Foreskin fibroblast (primary cell): ENCODE measurements at places on chromosomes 5 and 9.
A peak's percentile ranks its signal among the peaks of the same experiment; 100 is the strongest.

- DNase-seq: peak; percentile 87
Measured at GRCh38 chr5:74538206-74538661, 102.3 kb downstream of the ENC1 start.

DNA sequence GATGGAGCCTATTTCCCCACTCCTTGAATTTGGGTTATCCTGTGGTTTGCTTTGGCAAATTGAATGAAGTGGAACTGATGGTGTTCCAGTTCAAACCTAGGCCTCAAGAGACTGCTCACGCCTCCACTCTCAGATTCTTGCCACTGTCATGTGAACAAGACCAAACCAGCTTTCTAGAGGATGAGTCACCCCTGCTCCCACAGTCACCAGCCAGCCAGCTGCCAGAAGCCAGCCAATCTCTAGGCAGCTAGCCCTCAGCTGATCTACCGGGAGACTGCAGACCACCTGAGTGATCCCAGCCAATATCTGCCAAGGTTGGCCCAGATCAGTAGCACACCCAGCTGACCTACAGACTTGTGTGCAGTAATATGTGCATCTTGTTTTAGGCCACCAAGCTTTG, 300.6 kb downstream of the TMEM38B start:
- no peak for DNase-seq

GRCh38 chr9:74330487-74331214, 166.5 kb upstream of the RORB start:
- peak; percentile 0 for DNase-seq

- no peak for DNase-seq
Measured at GRCh38 chr5:54093861-54094260, 216.5 kb downstream of the ARL15 start.

DNA sequence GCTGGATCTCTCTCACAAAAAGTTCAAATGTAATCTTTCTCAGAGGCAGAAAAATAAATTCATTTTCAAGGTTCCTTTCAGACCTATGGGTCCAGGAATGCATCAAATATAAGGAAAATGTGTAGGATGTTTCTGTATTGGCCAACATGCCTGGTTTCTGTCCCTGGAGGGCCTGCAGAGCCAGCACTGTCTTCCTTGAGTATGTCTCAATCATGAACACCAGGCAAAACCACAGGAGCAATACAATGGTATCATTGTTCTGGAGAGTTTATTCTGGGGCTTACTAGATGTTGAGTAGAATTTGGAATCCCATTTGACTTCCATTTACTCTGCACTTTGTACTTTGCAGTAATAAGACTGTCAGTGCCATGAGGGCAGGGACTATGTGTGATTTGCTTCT, 23.5 kb downstream of the INSYN2B start:
- DNase-seq: peak; percentile 65

GRCh38 chr9:80030801-80031200, 459.0 kb downstream of the TLE4 start:
- DNase-seq: no peak

GRCh38 chr9:96270236-96270744, 31.7 kb downstream of the HSD17B3 start:
- DNase-seq: no peak

GRCh38 chr9:97592126-97592525, 41.0 kb downstream of the TSTD2 start:
- no peak for DNase-seq

- DNase-seq: no peak
Measured at GRCh38 chr5:68436686-68437520, 221.3 kb downstream of the PIK3R1 start.

GRCh38 chr9:114504341-114505186, 709 bp downstream of the WHRN start:
- peak; percentile 18 for DNase-seq

- DNase-seq: peak; percentile 29
Measured at GRCh38 chr5:119400245-119400644, 44.4 kb downstream of the TNFAIP8 start.

GRCh38 chr5:54516051-54516655, 1.4 kb upstream of the SNX18 start:
- no peak for DNase-seq

- no peak for DNase-seq
Measured at GRCh38 chr5:158027806-158028775, 169.1 kb upstream of the CLINT1 start.

- DNase-seq: no peak
Measured at GRCh38 chr9:92121265-92121664, 6.1 kb upstream of the SPTLC1 start.

DNA sequence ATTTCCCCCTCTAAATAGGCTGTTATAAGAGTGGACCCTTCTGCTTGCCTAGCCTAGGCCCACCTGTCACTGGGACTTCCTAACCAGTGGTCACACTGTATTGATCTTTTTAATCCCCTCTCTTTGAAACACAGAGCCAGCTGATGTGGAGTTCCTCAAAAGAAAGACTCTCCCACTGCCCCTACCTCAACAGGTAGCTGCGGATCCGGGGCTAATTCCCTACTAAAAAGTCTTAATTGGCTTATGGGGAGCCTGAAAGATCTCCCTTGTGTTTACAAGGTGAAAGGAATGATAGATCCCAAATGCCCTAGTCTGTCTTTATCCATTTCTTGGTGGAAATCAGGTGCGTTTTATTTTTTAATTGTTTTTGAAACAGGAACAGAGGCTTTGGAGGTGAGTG, 2.0 kb downstream of the NEUROG1 start:
- DNase-seq: no peak

- DNase-seq: no peak
Measured at GRCh38 chr9:70030156-70030555, 13.5 kb upstream of the MAMDC2 start.

GRCh38 chr9:93265972-93266371, 82.0 kb downstream of the WNK2 start:
- no peak for DNase-seq

- DNase-seq: peak; percentile 20
Measured at GRCh38 chr5:175479125-175479881, 943 bp downstream of the SFXN1 start.

DNA sequence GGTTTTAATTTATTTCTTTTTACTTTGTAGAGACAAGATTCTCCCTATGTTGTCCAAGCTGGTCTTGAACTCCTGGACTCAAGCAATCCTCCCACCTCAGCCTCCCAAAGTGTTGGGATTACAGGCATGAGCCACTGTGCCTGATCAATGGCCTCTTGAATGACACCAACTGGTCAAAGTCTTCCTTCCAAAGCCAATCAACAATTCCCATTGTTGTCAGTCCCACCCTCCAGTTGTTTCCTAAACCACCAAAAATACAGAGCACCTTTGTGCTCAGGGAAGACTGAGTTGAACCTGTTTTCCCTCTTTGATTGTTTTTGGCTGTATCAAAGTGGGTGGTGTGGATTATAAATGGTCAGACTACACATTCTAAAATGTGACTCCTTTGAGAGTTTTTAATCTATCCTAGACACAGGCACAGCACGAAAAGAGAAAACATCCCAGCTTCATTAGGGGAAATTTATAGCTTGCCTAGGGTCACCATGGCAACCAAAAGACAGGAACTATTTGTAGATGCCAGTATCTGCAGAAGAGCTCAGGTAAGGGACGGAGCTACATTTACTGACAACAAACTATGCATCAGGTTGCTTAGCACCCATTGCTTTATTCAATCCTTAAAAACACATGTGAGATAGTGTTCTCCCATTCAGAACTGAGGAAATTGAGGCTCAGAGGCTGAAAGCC, 27.6 kb upstream of the ATP6V1G1 start:
- DNase-seq: no peak

- peak; percentile 51 for DNase-seq
Measured at GRCh38 chr9:113343732-113344231, 3.7 kb upstream of the WDR31 start.

GRCh38 chr9:19186232-19186631, 44.3 kb upstream of the DENND4C start:
- no peak for DNase-seq

DNA sequence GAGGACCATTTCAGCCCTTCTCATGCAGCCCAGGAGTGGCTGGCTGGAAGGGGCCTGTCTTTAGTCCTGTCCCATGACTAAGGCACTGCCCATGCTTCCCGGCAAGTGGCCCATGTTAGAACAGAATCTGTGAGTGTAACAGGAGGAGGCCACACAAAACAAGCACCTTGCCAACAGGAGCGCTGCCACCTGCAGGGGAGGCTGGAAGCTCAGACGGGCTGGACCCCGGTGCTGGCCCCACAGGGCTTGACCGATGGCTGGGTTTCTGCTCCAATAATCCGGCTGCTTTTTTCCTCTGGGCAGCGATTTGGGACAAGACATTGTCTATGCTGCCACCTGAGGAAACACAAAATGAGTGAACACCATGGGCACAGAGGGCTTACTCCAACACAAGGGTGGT, 28.4 kb downstream of the ANKS6 start:
- DNase-seq: no peak

- no peak for DNase-seq
Measured at GRCh38 chr5:78794693-78795215, 146.2 kb upstream of the LHFPL2 start.

DNA sequence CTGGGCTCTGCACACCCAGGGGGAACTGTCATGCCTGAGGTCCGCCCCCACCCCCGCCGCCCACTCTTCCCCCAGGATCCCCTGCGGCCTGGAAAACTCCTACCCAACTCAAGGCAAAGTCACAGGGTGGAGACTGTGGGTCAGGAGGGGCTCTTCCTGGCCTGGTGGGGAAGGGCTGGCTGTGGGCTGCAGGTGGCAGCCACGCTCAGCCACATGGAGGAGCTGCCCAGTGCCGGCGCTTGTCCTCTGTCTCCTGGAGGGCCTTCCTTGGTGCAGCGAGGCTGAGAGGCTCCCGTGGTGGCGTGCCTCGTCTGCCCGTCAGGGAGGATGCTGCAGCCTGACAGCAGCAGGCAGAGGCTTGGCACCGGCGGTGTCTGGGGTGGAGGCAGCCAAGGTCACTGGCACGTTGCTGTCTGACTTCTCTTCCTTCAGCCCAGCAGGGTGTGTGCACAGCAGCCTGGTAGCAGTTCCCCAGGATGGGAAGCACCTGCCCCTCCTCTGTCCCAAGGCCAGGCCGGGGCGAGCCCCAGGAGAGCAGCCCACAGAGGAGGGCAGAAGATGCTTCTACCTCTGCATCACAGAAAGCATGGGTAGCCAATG, 78.1 kb downstream of the ADAMTS2 start:
- DNase-seq: peak; percentile 57

DNA sequence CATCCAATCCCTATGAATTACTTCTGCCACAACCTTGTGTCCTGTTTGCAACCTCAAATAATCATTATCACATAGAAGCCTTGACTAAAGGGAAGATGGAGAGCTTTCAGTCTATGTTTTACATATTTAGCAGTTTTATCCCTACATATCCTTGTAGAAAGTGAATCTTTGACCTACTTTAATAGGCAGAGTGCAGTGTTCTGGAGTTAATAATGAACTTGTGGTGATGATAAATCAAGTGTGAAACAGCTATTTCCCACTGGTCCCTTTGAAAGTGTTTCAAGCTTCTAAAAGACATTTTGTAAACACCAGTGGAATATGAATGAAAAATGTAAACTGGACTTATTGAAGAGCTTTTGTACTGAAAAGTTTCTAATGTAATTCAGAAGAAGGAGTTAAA, 406.7 kb downstream of the GABRG2 start:
- DNase-seq: no peak

DNA sequence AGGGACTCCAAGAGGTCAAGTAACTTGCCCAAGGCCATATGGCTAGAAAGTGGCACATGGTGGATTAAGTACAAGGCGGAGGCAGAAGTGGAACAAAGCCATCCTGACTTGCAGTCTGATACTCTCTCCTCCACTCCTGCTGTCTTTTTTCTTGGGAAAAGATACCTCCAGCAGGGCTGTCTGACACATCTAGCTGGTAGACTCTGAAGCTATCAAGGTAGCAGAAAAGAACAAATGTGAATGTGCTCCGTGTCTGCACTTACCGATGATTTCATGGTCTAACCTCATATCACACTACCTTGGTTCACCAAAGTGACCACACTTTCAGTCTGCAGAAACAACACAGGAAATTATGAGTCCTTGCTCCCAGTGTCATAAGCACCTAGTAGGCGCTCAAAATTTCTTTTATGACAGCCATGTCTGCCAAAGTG, 284.8 kb downstream of the CRB2 start:
- DNase-seq: no peak

GRCh38 chr5:107365320-107366109, 305.2 kb downstream of the EFNA5 start:
- no peak for DNase-seq

DNA sequence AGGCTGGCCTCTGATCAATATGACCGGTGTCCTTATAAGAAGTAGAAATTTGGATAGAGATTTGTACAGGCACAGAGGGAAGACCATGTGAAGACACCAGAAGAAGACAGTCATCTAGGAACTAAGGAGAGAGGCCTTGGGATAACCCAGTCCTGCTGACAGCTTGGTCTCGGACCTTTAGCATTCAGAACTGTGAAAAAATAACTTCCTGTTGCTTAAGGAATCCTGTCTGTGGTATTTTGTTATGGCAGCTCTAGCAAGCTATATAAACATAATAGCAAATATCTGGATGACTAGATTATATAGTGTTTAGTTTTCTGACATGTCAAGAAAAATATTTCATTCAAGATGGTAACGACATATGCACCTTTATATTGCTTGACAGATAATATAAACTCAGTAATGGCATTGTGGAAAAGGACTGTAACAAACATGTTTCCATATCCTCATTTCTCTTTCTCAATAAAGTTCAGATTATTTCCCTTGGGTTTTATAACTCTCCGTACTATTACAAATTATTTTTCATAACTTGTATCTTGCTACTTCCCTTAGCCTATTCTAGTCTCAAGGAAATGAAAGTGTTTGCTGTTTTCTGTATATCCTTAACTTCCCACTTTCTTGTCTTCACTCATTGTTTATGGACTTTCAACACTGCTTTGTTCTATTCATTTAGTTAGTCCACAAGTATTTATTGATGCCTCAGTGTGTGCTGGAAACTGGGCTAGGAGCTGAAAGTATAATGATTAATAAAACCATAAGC, 62.4 kb downstream of the KIAA1958 start:
- no peak for DNase-seq

DNA sequence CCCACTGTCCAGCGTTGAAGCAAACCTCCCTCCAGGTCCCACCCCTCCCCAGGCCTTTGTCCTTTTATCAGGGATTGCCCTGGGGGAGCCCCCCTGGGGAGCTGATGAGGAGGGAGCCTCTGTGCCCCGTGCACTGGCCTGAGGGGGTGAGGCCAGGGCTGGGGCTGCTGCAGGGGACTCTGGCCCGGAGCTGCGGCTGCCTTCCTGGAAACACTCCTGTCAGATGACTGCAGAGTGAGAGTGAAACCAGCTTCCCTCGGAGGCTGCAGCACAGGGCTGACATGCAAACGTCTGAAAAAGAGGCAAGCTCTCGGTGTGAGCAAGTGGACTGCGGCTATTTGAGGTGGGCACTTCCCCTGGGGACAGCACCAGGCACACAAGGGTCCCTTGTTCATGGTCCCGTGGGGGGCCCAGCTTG, 4.6 kb upstream of the TRAF2 start:
- DNase-seq: peak; percentile 56

DNA sequence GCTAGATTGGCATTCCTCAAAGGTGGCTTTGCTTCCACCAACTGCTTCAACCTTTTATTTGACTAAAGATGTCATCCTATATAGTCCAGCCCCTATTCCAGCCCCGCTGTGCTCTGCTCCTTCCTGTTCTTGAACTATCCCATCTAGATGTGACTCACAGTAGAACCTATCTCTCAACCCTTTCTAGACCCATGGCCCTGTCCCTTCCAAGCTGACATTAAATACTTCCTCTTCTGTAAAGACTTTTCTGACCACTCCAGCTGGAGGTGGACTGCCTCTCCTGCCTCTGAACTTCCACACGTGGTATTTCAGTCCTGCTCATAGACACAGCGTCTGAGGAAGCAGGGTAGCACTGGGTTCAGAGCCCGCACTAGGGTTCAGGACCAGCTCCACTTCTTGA, 32.4 kb downstream of the OSTF1 start:
- no peak for DNase-seq
